ENCODE measurements at places on chromosomes 4 and X.
A peak's percentile ranks its signal among the peaks of the same experiment; 100 is the strongest.

DNA sequence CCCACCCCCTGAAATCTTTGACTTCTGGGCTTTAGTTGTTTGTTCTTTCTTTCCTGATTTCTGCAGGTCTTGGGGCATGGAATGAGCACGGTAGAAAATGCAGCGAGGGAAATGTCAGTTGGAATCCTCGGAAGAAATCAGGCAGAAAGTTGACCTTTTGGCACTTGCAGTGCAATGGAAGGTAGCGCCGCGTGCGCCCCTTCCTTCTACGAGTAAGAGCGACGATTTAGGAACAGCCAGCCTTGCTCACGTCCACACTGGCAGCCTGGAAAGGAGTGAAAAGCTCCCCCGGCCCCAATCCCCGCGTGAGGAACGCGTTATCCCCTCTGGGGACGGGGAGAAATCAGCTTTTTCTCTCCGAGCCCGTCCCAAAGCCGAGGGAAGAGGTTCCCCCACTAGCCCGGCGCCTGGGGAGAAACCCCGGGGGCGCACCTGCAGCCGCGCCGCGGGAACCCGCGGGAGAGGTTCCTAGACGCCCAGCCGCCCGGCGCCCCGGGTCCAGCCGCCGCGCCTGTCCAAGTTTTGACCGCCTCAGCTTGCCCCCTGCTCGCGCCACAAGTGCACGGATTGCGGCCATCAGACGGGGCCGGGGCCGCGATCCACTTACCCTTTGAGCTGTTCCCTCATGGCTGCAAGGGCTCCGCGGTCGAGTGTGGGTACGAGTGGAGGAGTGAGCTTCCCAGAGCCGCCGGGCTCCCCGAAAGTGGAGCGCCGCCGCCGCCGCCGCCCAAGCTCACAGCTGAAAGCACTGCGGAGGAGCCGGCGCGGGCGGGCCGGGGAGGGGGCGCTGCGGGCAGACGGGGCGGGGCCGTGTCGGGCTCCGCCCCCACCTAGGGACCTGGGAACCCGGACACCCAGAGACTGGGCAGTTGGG is 194.6 kb upstream of the FTHL17 start:
- peak; percentile 52 for DNase-seq

GRCh38 chrX:97494756-97495372 is 611.2 kb downstream of the RPA4 start:
- no peak for DNase-seq

- no peak for DNase-seq
Measured at GRCh38 chr4:52982255-52982945, 120.3 kb downstream of the RASL11B start.

DNA sequence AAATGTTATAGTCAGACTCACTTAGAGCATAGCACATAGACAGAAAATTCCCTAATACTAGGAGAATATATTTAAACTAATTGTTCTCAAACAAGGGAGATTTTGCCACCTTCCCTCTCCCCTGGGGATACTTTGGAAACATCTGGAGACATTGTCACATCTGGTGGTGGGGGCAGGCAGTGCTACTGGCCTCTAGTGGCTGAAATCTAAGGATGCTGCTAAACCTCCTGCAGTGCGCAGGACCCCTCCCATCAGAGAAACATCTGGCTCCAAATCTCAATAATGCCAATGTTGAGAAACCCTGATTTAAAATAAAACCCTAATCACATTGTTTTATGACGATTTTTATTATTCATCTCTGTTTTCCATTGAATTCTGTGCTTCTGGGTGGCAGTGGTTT is 244.9 kb downstream of the FRMPD4 start:
- no peak for DNase-seq

- no peak for DNase-seq
Measured at GRCh38 chrX:108177351-108178142, 86.0 kb downstream of the ATG4A start.

GRCh38 chrX:69221239-69222102 is 56.2 kb upstream of the PJA1 start:
- DNase-seq, result no peak

GRCh38 chr4:150098214-150098613 is 20.0 kb downstream of the DCLK2 start:
- no peak for DNase-seq

DNA sequence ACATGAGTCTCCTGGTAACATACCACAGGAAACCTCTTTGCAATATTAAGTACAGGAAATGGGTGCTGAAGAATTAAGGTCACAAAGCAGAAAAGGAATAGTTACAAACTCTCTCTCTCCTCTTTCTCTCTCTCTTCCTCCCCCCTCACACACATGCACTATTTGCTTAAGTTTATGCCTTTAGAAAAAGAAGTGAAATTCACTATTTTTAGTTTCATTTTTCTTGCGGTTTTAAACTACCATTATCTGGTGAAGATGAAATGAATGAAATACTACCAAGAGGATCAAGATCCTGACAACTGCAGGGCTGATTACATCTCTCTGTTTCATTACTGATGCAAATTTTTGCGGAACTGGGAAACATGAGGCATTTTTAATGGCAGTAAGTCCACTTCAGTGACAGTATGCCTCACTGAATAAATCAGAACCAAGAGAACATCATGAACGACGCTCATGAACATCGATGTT is 64.3 kb upstream of the FTHL17 start:
- no peak for DNase-seq

DNA sequence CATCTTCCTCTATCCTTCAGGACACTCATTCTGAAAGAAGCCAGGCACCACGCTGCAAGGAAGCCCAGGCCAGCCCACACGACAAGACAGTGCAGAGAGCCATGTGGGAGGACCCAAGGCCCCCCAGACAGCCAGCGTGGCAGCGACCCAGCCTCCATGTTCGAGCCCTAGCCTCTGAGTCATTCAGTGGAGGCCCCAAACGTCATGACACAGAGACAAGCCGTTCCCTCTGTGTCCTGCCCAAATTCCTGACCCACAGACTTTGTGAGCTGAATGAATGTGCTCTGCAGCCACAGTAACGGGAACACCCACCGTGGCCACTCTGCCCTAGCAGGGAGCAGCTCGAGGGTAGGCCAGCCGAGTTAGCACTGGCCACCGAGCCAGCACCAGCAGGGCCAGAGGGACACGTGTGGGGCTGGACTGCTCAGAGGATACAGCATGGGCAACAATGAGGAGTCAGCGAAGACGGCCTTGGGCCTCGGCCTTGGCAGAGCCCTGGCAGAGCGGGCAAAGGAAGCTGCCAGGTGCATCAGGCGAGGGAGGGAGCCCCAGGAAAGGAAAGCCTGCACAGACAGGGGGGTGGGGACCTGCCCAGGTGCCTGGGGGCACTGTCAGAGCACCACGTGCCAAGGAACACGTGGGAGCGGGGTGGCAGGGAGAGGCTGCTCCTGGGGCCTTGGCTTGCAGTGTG is 8.6 kb downstream of the BLOC1S4 start:
- no peak for DNase-seq

DNA sequence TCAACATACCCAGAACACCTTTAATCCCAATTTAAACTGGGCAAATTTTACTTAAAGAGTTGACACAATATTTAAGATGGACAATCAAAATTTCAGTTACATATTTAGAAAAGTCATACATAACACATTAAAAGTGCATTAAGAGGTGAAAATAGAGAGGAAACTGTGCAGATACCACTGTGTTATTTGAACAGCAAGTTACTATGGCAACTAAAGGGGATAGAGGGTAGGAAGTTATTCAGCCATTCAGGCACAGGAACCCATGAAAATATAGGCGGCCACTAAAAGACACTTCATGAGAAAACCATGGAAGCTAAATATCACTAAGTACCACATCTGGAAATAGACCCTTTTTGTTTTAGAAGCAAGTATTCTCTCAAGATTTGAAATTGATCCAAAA is 75.1 kb downstream of the PDGFC start:
- DNase-seq, result no peak

DNA sequence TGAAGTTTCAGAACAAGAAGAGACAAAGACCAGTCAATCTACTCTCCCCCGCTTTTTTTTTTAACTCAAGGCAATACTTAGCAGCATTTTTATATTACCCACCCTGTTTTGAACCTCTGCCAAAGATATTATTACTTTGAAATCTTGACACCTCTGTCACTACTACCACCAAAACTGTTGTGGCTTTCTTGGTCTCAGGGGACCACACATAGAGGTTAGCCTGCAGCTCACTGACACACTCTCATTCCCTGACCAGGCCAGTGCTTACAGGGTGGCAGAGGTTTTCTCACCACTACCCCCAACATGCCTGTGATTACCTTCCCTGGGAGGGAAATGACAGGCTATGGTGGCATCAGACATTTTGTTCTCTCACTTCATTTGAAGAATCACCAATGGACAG is 137.4 kb upstream of the STIM2 start:
- DNase-seq, result no peak

- no peak for DNase-seq
Measured at GRCh38 chr4:39146211-39146610, 36.1 kb upstream of the WDR19 start.

DNA sequence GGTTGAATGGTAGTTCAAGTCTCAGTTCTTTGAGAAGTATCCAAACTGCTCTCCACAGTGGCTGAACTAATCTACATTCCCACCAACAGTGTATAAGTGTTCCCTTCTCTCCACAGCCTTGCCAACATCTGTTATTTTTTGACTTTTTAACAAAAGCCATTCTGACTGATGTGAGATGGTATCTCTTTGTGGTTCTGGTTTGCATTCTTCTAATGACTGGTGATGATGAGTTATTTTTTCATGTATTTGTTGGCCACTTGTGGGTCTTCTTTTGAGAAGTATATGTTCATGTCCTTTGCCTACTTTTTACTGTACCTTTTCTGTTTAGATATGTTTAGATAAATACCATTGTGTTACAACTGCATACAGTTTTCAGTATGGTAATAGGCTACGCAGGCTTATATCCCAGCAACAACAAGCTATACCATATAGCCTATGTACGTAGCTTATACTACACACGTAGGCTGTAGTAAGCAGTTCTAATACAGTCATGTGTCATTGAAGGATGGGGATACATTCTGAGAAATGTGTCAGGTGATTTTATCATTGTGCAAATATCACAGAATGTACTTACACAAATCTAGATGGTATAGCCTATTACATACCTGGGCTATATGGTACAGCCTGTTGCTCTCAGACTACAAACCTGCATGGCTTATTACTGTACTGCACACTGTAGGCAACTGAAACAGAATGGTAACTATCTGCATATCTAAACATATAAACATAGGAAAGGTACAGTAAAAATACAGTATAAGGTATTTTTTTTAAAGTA is 28.1 kb downstream of the KLHL8 start:
- DNase-seq, result no peak

DNA sequence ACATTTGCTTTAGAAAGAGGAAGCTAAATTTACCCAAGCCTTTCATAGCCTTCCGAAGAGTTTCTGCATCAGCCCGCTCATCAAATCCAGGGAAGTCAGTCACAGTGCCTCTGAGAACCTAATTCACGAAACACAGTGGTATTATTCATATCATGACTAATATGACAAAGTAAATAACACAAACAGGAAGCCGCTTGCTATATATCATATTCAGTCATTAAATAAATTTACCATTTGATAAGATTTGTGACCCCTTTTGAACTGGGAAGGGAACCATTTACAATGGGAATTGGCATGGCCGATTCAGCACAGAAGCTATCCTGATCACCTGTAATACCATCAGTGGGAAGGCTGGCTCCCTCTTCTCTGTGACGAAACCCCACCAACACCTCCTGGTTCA is 10.5 kb downstream of the ANXA5 start:
- DNase-seq, result no peak

- DNase-seq, result no peak
Measured at GRCh38 chr4:153931804-153932203, 142.9 kb upstream of the SFRP2 start.

DNA sequence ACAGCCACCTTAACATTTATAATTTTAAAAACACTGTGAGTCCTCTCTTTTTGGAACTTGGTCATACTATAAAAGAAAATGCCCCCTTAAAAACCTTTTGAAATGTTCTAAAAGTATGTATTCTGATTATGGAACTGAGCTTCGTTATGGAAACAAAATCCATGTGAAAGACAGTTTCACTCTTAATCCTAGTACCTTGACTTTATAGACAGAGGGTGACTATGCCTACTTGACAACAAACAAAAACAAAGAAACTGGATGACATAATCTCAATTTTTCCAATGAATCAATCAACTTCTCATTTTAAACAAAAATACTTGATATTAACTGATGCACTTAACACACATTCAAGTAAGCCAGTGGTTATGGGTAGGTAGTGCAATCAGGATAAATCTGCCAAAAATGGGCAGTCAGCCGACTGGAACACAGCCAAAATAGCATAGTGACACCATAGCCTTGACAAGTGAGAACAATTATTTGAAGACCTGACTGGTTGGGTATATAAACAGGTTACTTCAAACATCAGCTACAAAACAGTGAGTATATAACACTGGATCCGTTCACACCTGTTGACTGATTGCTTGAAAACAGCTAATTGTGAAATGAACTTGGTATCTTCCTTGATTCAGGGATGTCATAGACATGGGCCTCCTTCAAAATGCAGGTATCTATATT is 265.5 kb downstream of the PPP3CA start:
- DNase-seq, result no peak

DNA sequence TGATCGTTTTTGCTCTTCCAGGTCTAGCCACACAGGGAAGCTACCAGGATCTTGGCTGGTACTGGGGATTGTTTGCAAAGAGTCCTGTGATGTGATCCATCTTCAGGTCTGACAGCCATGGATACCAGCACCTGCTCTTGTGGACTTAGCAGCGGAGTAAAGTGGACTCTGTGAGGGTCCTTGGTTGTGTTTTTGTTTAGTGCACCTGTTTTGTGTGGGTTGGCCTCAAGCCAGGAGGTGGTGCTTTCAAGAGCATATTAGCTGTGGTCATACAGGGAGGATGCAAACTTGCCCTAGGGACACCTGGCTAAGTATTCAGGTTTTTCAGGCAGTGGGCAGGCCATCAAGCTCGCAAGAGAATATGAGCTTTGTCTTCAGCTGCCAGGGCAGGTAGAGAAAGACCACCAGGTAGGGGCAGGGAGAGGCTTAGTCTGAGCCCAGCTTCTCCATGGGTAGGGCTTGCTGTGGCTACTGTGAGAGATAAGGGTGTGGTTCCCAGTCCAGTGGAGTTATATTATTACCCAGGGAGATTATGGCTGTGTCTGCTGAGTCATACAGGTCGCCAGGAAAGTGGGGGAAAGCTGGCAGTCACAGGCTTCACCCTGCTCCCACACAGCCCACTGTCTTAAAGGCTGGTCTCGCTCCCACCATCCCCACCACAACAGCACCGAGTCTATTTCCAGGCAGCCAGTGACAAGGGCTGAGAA is 293.7 kb downstream of the PCDH18 start:
- no peak for DNase-seq

- no peak for DNase-seq
Measured at GRCh38 chr4:157005193-157005592, 33.6 kb upstream of the PDGFC start.

GRCh38 chr4:88757776-88758175 is 60.1 kb upstream of the NAP1L5 start:
- no peak for DNase-seq
